ENCODE measurements at places on chromosomes 1 and 21. TPM values are rescaled to one million over a fixed set of nuclear protein-coding genes. Genes with fewer than 3 reads are reported as not detected.

STUM gene
- not detected for total RNA-seq

C1orf185 gene
- total RNA-seq = not detected

DNA sequence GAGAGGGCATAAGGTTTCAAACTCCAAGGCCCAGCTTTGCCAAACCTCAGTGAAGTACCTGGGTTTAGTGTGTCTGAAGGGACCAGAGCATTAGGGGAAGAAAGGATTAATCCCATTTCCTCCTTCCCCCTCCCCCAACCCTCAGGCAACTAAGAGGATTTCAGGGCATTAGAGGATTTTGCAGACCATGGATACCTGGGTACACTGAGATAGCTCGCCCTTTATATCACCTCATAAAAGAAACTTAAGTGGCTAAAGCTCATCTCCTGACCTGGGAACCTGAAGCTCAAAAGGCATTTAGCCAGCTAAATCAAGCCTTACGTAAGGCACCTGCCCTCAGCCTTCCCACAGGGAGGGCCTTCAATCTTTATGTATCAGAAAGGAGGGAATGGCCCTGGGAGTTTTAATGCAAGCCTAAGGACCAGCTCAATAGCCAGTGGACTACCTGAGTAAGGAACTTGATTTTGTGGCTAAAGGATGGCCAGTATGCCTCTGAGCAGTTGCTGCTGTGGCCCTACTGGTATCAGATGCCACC is 26.4 kb upstream of the SMYD3 start:
- no peak for DNase-seq

- DNase-seq = no peak
Measured at GRCh38 chr21:28587748-28588147, 404.9 kb downstream of the LTN1 start.

SPRR2F gene
- total RNA-seq = not detected

C1orf94 gene
- total RNA-seq = not detected

GRCh38 chr1:26279456-26280332 is at the start of gene SH3BGRL3:
TSS of gene SH3BGRL3 (plus strand) at chr1:26280086. CDS start at chr1:26280156, 70 bp downstream.
- peak; percentile 84 for DNase-seq

- DNase-seq = peak; percentile 40
Measured at GRCh38 chr1:115089420-115090185, at the start of gene TSPAN2. TSS of gene TSPAN2 (minus strand) at chr1:115089503. CDS start at chr1:115089432, 71 bp downstream.

CFHR4 gene
- total RNA-seq = not detected

GRCh38 chr1:9691691-9692090 is 40.2 kb downstream of the PIK3CD start:
- DNase-seq = no peak

- no peak for DNase-seq
Measured at GRCh38 chr1:214303141-214303930, 22.4 kb downstream of the SMYD2 start.

GRCh38 chr1:3668585-3669300 is 16.4 kb downstream of the TP73 start:
- no peak for DNase-seq

RIPPLY3 gene
- total RNA-seq = 0.18 TPM

GRCh38 chr1:240797050-240797449 is 185.1 kb upstream of the GREM2 start:
- no peak for DNase-seq

DNA sequence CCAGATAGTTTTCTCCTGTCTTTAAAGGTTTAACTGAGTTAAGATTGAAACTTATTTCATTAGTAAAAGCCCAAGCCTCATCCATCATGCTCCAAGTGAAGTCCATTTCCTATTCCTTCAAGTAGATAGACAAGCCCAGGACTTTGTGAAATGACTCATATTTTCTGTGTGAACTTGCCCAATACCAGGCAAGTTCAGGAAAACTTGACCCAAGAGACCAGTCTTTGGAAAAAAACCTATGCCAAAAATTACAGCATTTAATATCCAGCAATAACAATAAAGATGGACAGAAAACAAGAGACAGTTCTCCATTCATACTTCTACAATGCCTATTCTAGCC is 405 bp upstream of the RAB29 start:
- no peak for DNase-seq

GRCh38 chr1:25204797-25205480 is 27.4 kb downstream of the SYF2 start:
- no peak for DNase-seq

VANGL2 gene
- total RNA-seq = 0.18 TPM

GRCh38 chr1:185960422-185961321 is 226.5 kb downstream of the HMCN1 start:
- no peak for DNase-seq

GRCh38 chr1:232456714-232457113 is 173.2 kb downstream of the SIPA1L2 start:
- DNase-seq = no peak

DNA sequence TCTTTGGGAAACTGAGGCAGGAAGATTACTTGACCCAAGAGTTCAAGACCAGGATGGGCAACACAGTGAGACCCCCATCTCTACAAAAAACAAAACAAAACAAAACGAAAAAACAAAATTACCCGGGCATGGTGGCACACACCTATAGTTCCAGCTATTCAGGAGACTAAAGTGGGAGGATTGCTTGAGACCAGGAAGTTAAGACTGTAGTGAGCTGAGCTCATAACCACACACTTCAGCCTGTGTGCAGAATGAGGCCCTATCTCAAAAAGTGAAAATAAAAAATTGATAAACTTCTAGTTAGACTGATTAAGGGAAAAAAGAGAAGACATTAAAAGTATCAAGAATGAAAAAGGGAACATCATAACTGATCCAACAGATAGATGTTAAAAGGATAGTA is 154.0 kb downstream of the RHOU start:
- DNase-seq = no peak

DNA sequence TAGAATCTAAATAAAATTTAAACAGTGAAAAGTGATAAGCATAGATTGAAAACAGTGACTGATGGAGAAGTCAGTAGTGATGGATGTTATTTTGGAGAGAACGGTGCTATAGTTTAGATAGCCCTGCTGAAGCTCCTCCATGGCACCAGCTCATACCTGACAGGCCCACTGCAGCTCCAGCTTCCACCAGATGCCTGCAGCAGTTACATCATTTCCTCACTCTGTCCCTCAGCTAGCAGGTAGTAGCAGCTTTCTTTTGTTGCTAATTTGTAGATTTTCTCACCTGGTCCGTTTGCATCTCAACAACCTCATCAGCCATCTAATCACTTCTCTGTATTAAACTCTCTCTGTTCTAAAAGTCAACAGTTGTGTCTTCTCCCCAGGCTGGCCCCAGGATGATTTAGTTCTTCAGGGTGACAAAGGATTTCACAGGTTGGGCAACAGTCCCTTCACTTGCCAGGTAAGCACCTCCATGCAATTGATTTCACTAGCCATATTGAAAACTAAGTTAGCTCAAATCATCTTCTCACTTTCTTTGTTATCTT is 128.3 kb downstream of the LMX1A start:
- DNase-seq = no peak
